Esophagus squamous epithelium (tissue), 5 donors: ENCODE measurements at places on chromosomes 2 and 18. TPM values are rescaled to one million over a fixed set of nuclear protein-coding genes. Genes with fewer than 3 reads are reported as not detected.
A peak's percentile ranks its signal among the peaks of the same experiment; 100 is the strongest.

GRCh38 chr2:190820416-190820815 lies 60.2 kb upstream of the GLS start:
- no peak for DNase-seq

DNA sequence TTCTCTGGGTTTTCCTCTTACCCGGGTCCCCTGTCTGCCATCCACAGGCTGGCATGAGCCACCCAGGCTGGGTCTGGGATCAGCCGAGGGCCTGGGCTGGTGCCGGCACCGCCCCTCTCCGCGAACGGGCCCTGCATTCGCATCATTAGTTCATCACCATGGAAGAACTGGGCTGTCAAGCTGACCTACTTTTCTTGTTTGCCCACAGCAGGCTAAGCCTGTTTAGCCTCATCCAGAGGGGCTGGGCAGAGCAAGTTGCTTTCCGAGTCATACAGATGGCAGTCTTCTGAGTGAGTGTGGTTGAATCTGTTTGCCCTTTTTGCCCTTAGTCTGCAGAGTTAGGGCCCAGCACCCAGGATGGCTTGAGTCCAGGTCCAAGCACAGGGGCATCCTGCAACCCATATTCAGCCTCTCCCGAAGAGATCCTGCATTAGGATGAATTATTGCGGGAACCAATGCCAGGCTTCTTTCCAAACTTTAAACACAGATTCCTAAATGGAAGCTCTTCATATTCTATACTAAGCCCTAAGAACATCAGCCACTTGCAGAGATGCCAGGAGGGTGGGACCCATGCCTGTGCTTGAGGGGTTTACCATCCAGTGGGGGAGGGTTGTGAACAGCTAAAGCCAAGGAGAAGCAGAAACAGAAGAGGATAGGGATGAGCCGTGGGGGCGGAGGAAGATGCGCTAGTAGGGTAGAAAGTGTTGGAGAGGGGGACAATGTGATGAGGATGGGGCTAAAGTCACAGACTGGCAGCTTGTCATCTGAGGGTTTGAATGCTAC lies 68.0 kb downstream of the NPAS2 start:
- no peak for DNase-seq

DNA sequence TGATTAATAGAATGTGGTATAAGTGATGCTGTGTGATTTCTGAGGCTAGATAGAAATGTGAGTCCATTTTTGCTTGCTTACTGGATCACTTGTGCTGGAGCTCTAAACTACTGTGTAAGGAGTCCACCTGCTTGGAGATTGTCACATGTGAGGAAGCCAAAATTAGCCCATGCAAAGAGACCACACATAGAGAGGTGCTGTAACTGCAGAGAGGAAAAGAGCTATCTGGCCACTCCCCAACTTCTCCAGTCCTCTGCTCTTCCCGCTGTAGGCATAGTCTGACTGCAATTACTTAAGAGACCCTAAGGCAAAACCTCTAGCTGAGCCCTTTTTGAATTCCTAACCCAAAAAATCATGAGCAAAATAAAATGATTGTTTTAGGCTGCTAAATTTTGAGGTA lies 120.6 kb upstream of the FBXO11 start:
- DNase-seq = no peak

GRCh38 chr2:167293172-167293781 lies 405.0 kb downstream of the XIRP2 start:
- no peak for DNase-seq

GRCh38 chr2:54952425-54952824 lies 97.8 kb downstream of the RTN4 start:
- no peak for DNase-seq

DNA sequence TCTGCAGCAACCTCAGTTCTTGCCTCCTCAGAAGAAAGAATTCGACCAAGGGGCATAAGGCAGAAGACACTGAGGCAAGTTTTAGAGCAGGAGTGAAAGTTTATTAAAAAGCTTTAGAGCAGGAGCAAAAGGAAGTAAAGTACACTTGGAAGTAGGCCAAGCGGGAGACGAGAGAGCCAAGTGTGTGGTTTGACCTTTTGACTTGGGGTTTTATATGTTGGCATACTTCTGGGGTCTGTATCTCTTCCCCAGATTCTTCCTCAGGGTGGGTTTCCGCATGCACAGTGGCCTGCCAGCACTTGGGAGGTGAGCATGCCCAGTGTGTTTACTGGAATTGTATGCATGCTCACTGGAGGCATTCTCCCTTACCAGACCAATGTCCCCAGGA lies 59.3 kb upstream of the ANKRD44 start:
- DNase-seq = no peak

- no peak for DNase-seq
These were observed 8.9 kb upstream of the KIF5C start for GRCh38 chr2:148866091-148866490.

Gene DSC2
- 349 TPM for total RNA-seq

Gene PLEKHH2
- 25.7 TPM for total RNA-seq

- DNase-seq = no peak
These were observed 116.5 kb upstream of the FOSL2 start for GRCh38 chr2:28276076-28276618.

Gene NGEF
- 7.2 TPM for total RNA-seq

DNA sequence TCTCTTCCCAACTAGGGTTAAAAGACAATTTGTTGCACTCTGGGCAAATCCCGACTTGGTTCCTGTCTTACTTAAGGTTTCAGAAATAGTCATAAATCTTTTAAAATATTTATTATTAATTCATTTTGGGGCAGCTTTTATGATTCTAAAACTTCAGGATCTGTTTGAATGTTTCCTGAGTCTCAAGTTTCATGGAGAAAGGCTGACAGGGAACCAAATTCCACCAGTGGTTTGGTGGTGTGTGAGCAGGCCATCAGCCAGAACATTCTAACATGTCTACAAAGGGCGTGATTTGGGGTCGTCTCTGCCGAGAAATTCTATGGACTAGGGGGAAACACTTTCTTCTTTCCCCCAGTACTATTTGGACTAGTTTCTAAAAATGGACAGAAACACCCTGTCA lies 366.4 kb downstream of the ZNF521 start:
- DNase-seq = no peak

Gene TACR1
- total RNA-seq = 0.53 TPM

DNA sequence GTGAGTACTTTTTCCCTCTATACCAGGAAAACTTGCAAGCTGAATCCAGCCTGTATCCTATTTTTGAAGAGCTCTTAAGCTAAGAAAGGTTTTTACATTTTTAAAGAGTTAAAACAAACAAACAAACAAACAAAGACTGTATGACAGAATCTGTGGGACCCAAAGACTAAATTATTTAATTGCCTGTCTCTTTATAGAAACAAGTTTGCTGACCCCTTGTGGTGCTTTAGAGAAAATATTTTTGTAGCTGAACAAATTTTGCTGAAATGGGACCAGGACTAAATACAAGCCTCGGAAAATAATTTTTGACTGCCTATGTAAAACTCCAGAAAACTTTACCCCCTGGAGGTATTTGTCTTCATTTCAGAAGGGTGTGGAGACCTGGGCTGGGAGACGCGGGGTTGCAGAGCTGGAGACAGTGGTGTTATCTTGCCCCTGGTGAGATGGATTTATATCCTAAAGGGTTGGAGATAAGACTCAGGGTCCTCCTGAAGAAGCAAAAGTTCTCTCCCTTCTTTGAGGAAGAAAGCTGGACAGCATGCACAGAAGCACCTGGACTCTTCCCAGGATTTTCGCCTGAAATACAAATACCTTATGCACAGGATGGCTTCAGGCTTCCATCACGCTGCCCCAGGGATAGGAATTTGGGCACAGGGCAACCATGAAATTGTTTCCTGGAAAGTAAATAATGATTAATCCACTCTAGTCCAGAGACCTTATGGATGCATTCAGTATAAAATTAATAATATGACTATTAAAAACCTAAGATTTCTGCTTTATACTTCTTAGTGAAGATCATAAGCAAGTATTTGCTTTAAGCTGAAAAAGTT lies 54.3 kb downstream of the TMX3 start:
- DNase-seq = no peak

Gene NAB1
- 69.8 TPM for total RNA-seq

Gene GPR35
- total RNA-seq = 1.1 TPM

DNA sequence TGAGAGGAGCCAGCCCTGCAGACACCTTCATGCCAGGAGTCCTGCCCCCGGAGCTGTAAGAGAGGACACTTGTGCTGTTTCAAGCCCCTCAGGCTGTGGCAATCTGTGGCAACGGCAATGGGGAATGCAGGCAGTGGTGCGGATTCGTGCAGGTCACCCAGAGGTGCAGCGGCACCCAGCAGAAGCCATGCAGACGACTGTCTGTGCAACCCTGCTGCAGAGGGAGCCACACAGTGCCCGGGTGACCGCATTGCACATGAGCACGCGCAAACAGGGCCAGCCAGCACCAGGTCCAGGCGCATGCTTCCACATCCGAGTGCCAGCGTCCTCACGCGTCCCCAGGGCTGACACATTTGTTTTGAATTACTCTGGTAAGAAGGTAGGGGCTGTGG lies 84.8 kb upstream of the GPC1 start:
- no peak for DNase-seq

Gene OTOS
- not detected for total RNA-seq

- no peak for DNase-seq
These were observed 6.9 kb upstream of the GPR155 start for GRCh38 chr2:174493549-174494331.

Gene ALKAL2
- total RNA-seq = not detected

DNA sequence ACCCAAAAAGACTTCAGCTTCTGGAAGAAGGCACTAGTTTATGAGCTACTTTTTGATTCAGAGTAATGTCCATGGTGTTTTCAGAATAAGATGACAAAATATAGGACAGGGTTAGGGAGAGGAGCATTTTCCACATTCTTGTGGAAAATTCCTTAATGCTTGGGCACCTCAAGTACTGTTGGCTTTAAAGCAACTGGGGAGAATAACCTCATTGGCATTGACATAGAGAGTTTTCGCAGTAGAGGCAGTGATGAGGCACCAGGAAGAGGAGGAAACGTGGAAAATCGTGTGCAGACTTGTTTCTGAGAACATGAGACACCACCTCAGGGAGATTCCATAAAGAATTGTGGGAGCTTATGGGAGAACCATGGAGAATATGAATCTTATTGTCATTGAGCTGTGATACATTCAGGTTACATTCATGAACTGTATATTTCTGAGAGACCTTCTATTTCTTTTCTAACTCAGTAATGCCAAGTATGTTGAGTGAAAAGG lies 929.0 kb upstream of the NRXN1 start:
- no peak for DNase-seq

- DNase-seq = no peak
These were observed 222.9 kb upstream of the FN1 start for GRCh38 chr2:215658635-215659305.

Gene TSPYL6
- not detected for total RNA-seq

Gene NOL4
- not detected for total RNA-seq

- no peak for DNase-seq
These were observed 73.0 kb downstream of the FSIP2 start for GRCh38 chr2:185811580-185811979.

Gene GPBAR1
- 0.26 TPM for total RNA-seq

Gene LRATD1
- 41.8 TPM for total RNA-seq

DNA sequence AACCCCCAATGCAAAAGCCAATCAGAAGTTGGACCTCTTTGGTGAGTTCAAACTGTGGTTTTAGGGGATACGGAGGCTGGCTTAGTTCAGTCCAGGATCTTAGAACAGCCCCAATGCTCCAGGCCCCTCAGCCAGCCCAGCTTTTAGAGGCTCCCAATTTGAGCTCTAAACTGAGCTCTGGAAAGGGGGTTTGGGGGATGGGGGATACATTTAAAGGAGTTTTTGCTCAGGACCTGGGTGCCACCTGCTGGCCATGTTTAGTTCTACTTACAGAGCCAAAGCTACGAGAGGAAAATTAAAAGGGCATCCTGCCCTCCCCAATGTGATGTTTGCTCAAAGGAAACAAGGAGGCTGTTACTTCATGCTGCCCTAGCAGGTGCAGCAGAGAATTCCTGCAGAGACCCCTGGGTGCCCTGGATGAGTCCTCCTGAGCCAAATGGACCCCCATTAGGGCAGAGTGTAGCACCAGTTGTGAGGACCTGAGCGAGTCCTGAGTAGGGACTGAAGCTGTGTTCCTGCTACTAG lies 15.9 kb upstream of the TMEM214 start:
- no peak for DNase-seq

GRCh38 chr2:190098851-190099250 lies 36.3 kb upstream of the MSTN start:
- DNase-seq = no peak

- peak; percentile 42 for DNase-seq
These were observed 81.5 kb upstream of the PPM1B start for GRCh38 chr2:44087036-44087713.

DNA sequence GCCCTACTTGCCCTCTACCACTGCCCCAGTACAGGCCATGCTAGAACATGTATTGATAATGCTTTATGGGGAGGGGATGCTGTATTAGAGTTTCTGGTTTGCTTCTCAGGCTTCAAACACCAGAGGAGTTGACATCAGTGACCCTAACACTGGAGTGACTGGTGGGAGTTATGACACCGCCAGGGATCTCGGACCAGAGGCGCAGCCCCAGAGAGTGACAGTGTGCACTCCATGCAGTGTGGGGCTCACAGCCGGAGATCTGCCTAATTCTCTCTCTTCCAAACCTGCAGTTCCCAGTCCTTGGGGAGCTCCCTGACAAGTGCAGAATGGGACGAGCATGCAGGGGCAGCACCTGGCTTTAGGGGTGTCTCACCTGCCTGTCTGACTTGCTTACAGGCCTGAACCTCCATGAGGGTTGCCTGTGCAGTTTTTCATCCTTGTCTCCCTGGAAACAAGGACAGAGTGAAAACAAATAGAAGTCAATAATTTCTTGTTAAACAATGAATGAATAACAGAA lies 244.9 kb upstream of the MYT1L start:
- no peak for DNase-seq

DNA sequence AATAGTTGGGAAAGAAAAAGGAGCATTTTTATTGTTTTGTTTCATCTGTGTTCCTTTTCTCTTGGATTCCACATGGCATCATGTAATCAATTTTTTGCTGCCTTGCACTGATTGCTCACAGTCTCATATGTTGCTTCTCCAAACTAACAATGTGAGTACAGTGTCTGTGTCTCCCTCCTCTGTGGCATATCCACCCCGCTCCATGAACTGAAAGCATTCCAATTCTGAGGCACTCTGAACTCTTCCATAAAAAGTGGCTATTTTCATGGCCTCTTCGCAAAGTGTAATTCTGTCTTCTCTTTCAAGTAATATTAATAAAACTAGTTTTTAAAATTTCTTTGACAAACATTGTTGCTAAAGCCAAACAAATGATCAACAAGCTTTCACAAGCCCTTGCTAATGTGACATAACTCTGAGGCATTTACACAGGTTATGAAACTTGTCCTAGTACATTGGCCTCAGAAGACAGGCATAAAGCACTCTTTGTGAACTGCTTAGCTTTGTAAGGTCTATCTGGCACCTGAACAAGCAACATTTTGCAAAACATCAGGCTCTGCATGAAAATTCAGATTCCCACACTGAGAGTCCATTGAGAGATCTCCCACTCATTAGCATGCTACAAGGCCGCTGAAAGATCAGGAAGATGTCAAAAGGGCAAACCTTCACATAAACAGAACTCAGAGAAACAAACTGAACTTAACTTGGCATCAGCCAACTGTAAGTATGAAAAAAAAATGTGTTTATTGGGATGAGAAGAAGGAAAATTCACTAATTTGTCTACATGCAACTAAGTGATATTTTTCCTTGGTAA lies 33.0 kb downstream of the GPR75 start:
- no peak for DNase-seq

Gene NEURL3
- not detected for total RNA-seq
